ENCODE measurements at places on chromosomes 6 and 20. TPM values are rescaled to one million over a fixed set of nuclear protein-coding genes. Genes with fewer than 3 reads are reported as not detected.
A peak's percentile ranks its signal among the peaks of the same experiment; 100 is the strongest.

DNA sequence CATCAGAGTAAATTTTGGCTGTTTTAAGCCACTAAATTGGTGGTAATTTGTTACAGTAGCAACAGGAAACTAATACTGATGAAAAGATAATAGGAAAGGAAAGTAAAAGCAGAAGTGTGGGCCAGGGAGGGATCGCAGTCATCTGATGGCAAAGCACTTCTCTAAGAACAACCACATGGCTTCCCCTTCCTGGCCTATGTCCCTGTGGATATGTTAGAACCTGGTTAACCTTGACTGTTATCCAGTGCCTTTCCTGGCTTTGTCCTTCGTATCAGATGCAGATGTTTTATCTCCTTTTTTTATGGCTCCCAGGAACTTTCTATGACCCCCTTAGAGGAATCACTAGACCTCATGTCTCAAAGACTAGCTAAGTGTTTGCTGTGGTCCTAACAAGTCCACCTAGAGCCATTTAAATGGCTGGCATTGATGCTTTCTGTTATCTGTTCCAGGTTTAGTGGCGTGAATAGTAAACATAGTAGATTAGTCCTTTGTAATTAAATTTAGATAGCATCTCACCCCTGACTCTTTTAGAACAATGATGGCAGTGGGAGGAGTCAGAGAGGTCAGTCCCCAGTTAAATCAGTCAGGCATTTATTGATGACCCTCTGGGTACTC, 79.2 kb upstream of the PHACTR2 start:
- peak; percentile 74 for DNase-seq
- peak overlapping the region; percentile 20 for H3K4me3 ChIP-seq
- peak overlapping the region; percentile 59 for H3K27ac ChIP-seq
- H3K27me3 ChIP-seq: no peaks in the 10 kb centered on the region
- peaks cover 2% of the 10 kb centered on the region for H3K36me3 ChIP-seq
- H3K4me1 ChIP-seq: peaks cover 21% of the 10 kb centered on the region

DNA sequence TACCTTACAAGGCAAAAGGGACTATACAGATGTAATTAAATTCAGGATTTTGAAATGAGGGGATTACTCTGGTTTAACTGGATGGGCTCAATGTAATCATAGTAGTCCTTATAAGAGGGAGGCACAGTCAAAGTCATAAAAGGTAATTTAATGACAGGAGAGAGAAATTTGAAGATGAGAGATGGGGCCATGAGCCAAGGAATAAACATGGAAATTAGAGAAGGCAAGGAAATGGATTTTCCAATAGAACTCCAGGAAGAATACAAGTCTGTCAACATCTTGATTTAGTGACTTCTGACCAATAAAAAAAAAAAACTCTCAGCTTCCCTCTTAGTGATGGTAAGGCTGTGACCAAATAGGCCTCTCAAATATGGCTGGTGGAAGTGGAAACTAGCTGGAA, 101.9 kb upstream of the BEND3 start:
- H3K27me3 ChIP-seq: no peaks in the 10 kb centered on the region
- H3K36me3 ChIP-seq: no peaks in the 10 kb centered on the region
- no peak overlapping the region for H3K27ac ChIP-seq
- DNase-seq: no peak
- H3K4me3 ChIP-seq: no peak overlapping the region

- peak overlapping the region; percentile 87 for H3K4me3 ChIP-seq
- H3K36me3 ChIP-seq: peaks cover 35% of the 10 kb centered on the region
- DNase-seq: no peak
- no peaks in the 10 kb centered on the region for H3K27me3 ChIP-seq
- peaks cover 25% of the 10 kb centered on the region for H3K4me1 ChIP-seq
Observed at GRCh38 chr20:63864545-63864977, 509 bp upstream of the TPD52L2 start.

GRCh38 chr20:13238001-13238653, 17.1 kb downstream of the ISM1 start:
- H3K27ac ChIP-seq: no peak overlapping the region
- no peaks in the 10 kb centered on the region for H3K4me1 ChIP-seq
- H3K4me3 ChIP-seq: no peak overlapping the region

DNA sequence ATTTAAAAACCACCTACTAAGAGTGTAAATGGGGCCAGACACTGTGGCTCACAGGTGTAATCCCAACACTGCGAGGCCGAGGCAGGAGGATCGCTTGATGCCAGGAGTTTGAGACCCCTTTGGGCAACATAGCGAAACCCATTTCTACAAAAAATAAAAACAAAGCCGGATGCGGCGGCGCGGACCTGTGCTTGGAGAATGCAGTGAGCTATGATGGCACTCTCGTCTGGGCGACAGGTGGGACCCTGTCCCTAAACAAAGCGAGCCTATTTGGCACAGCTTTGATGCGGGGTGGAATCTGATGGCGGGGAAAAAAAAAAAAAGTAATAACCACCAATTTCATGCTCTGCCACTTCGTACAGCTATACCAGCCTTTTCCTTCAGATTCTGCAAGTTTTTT, 1.1 kb downstream of the TCP1 start:
- peak overlapping the region; percentile 98 for H3K27ac ChIP-seq
- peak; percentile 67 for DNase-seq
- peak overlapping the region; percentile 97 for H3K4me3 ChIP-seq
- peaks cover 3% of the 10 kb centered on the region for H3K27me3 ChIP-seq
- peaks cover 73% of the 10 kb centered on the region for H3K36me3 ChIP-seq

- peaks cover 6% of the 10 kb centered on the region for H3K27me3 ChIP-seq
- H3K27ac ChIP-seq: no peak overlapping the region
- H3K36me3 ChIP-seq: no peaks in the 10 kb centered on the region
- DNase-seq: no peak
- peaks cover 13% of the 10 kb centered on the region for H3K4me1 ChIP-seq
Observed at GRCh38 chr6:37794825-37795224, 24.7 kb upstream of the ZFAND3 start.

DNA sequence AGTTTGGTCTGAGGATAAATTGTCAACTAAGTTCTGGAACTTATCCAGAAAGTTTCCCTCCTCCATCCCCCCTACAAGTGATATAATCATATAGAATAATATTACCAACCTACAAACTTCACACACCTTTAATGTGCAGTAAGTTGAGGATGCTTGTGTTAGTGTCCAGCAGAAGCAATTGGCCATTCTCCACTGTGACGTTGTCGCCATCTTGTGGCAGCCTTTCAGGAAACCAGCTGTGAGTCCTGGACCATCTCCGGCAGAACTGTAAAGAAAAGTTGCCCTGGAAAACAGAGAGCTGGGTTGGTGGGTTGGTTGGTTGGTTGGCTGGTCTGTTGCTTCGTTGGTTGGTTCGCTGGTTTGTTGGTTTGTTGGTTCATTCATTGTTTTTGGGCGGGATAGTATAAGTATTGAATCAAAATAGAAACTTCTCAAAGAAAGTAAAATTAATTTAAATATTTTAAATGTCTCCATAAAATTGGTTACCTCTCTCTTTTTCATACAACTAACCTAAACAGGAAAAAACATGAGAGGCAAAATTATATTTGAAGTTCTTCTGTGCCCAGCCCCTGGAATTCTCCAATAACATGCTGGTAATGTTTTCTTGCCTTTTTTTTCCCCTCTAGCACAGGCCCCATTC, 127.5 kb downstream of the PKHD1 start:
- H3K27me3 ChIP-seq: peaks cover 3% of the 10 kb centered on the region
- no peak overlapping the region for H3K4me3 ChIP-seq
- no peaks in the 10 kb centered on the region for H3K36me3 ChIP-seq
- peak; percentile 81 for DNase-seq

- peaks cover 47% of the 10 kb centered on the region for H3K36me3 ChIP-seq
- no peak overlapping the region for H3K27ac ChIP-seq
- no peak for DNase-seq
- no peaks in the 10 kb centered on the region for H3K27me3 ChIP-seq
- H3K4me1 ChIP-seq: peaks cover 12% of the 10 kb centered on the region
Observed at GRCh38 chr6:33774774-33775173, 14.2 kb downstream of the LEMD2 start.

GRCh38 chr6:148295261-148295887, 47.3 kb upstream of the SASH1 start:
- no peaks in the 10 kb centered on the region for H3K36me3 ChIP-seq
- H3K27ac ChIP-seq: no peak overlapping the region
- H3K4me3 ChIP-seq: no peak overlapping the region
- H3K27me3 ChIP-seq: no peaks in the 10 kb centered on the region

- DNase-seq: no peak
- H3K4me3 ChIP-seq: no peak overlapping the region
- H3K36me3 ChIP-seq: no peaks in the 10 kb centered on the region
- peaks cover 3% of the 10 kb centered on the region for H3K27me3 ChIP-seq
- H3K27ac ChIP-seq: no peak overlapping the region
- no peaks in the 10 kb centered on the region for H3K4me1 ChIP-seq
Observed at GRCh38 chr6:138666636-138667035, 106.9 kb upstream of the CCDC28A start.

GRCh38 chr6:11553824-11554223, 16.3 kb downstream of the TMEM170B start:
- peaks cover 3% of the 10 kb centered on the region for H3K4me1 ChIP-seq
- DNase-seq: no peak
- no peak overlapping the region for H3K27ac ChIP-seq
- peaks cover 12% of the 10 kb centered on the region for H3K27me3 ChIP-seq
- no peak overlapping the region for H3K4me3 ChIP-seq

DNA sequence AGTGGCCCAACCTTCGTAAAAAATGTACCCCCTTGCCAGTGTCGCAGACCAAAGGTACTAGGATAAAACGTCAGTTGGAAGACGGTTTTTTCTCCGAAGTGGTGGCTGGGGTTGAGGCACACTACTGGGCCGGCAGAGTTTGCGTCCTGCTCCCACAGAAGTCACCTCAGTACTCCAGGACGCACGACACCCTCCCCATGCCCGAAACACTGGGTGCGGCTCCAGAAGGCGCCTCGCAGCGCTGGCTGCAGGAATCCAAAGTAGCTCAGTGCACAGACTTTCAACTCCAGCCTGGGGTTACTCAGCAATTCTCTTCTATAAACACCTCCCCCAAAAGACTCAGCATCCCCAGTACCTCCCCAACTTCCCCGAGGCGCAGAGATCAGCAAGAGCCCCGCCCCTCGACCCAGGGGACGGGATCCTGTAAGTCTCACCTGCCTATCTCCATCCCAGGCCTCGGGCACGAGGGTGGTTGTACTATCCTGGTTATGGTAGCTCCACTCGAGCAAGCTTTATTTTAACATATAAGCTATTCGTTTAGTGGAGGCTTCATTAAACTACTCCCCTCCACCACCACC, 88.2 kb downstream of the ZFP64 start:
- DNase-seq: peak; percentile 59
- peak overlapping the region; percentile 72 for H3K4me3 ChIP-seq
- no peaks in the 10 kb centered on the region for H3K36me3 ChIP-seq
- peaks cover 13% of the 10 kb centered on the region for H3K4me1 ChIP-seq
- no peak overlapping the region for H3K27ac ChIP-seq

DNA sequence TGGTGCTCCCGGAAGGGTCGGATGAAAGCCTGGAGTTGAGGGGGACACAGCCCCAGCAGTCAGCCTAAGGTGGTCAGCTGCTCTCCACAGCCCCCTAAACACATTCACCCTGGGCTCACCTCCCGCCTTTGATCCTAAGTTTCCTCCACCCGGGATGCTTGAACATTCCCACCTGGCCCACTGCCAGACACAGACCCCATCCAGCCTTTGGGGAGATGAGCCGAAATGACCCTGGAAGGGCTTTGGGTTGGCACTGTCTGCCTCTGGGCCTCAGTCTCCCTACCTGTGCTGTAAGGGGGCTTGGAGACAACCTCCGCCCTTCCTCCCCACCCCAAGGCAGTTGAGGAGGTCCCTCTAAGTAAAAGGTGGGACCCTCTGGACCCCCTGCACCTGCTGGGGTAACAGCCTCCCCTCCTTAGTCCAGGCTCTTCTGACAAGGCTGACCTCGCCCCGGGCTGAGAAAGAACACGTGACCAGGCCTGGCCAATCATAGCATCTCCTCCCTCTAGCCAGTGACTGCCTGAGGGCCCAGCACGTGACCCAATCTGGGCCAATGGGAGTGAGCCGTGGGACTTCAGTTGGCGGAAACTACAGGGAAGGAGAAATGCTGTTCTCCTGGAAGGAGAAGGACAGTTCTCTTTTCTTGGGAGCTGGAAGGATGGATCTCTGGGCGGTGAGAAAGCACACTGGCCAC, 16.9 kb upstream of the UBE2V1 start:
- H3K27me3 ChIP-seq: no peaks in the 10 kb centered on the region
- no peak overlapping the region for H3K4me3 ChIP-seq
- DNase-seq: no peak
- H3K4me1 ChIP-seq: peaks cover 6% of the 10 kb centered on the region

- H3K4me3 ChIP-seq: no peak overlapping the region
- H3K36me3 ChIP-seq: no peaks in the 10 kb centered on the region
- DNase-seq: peak; percentile 79
Observed at GRCh38 chr20:17843246-17844132, 125.1 kb downstream of the SNX5 start.

DNA sequence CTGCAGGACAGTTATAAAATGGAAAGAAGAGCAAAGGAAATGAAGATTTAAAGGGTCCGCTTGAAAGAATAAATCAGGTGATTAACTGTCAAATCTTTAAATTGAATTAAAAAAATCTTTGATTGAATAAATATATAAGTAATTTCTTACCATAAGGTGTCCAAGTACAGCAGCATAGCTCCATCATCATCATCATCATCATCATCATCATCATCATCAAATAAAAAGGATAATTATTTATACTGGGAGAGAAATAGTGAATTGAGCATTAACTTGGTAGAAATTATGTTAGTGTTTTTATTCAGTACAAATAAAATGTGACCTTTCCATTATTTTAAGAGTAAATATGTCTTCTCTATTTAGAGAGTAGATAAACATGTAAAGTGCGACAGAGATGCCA, 745.6 kb upstream of the MARCKS start:
- H3K27me3 ChIP-seq: no peaks in the 10 kb centered on the region
- DNase-seq: no peak

DNA sequence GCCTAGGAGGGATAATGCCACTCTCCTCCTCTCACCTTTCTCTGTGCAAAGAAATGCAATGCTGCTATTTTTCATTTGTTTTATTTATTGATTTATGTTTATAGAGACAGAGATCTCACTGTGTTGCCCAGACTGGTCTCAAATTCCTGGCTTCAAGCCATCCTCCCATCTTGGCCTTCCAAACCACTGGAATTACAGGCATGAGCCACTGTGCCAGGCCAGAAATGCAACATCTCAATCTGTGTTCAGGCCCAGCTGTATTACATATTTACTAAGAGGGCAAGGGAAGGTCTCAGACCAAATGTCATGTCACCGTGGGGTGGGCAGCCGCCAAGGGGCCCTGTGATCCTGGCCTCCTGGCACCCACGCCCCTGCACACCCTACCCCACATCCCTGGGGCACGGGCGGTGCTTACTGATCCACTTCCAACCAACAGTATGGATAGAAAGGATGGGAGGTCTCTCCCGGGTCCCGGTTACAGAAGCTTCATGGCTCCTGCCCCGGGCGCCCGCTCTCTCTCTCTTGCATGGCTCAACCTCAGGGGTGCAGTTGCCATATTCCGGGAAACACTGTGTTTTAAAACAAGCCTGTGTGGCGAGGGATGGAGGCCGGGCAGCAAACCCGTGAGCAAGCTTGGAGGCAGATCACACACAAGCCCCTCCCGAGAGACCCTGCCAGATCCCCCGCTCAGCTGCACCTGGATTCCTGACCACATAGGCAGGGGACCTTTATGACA, 111.8 kb downstream of the AGPAT4 start:
- no peaks in the 10 kb centered on the region for H3K4me1 ChIP-seq
- peaks cover 13% of the 10 kb centered on the region for H3K36me3 ChIP-seq
- H3K4me3 ChIP-seq: no peak overlapping the region

GRCh38 chr20:16498526-16499253, 74.6 kb downstream of the KIF16B start:
- peaks cover 6% of the 10 kb centered on the region for H3K36me3 ChIP-seq
- H3K4me3 ChIP-seq: no peak overlapping the region
- H3K4me1 ChIP-seq: peaks cover 4% of the 10 kb centered on the region
- H3K27me3 ChIP-seq: no peaks in the 10 kb centered on the region

Gene COL19A1
- total RNA-seq: not detected

Gene PRPH2
- total RNA-seq: not detected

Gene MROH8
- 1.3 TPM for total RNA-seq

Gene LAMA4
- not detected for total RNA-seq

Gene BPIFB1
- total RNA-seq: not detected

Gene GGTLC1
- not detected for total RNA-seq

Gene CNPY3
- total RNA-seq: 49.0 TPM

Gene LAMA5
- 2.1 TPM for total RNA-seq

Gene ANKRD66
- total RNA-seq: not detected

Measured in activated CD4-positive, alpha-beta T cell treated with anti-CD3 and anti-CD28 coated beads, Interleukin-2, amount 10 ng/mL, durations not matched to agents 24 days and 14 days (primary cell).